ENCODE measurements at places on chromosomes 12 and 14.

DNA sequence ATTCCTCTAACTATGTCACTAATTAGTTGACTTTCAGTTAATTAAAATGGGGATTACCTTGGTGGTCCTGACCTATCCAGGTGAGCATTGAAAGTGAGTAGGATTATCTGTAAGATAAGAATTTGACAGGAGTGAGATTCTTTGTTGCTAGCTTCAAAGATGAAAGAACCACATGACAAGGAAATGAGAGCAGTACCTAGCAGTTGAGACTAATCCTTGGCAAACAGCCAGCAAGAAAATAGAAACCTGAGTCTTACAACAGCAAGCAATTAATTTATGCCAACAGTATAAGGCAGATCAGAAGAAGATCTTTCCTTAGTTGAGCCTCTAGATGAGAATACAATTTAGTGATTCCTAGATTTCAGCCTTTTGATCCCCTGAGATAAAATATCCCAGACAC, 1058.4 kb downstream of the LRFN5 start:
- no peak for DNase-seq

GRCh38 chr14:99177046-99177655, 94.8 kb downstream of the BCL11B start:
- no peak for DNase-seq

- no peak for DNase-seq
These were observed 58.6 kb downstream of the KCNA5 start for GRCh38 chr12:5102261-5102789.

- DNase-seq: no peak
These were observed 317.0 kb upstream of the TMTC1 start for GRCh38 chr12:30100741-30101140.

- DNase-seq: no peak
These were observed 49.0 kb upstream of the MSRB3 start for GRCh38 chr12:65229441-65229840.

- DNase-seq: no peak
These were observed 753.1 kb upstream of the TBX3 start for GRCh38 chr12:115437061-115437567.

GRCh38 chr14:95935228-95935822, 58.7 kb downstream of the TUNAR start:
- DNase-seq: no peak

- DNase-seq: no peak
These were observed 522.0 kb upstream of the SEL1L start for GRCh38 chr14:82055515-82056115.

GRCh38 chr14:73261075-73261474, 23.8 kb downstream of the PAPLN start:
- no peak for DNase-seq

- no peak for DNase-seq
These were observed 29.5 kb upstream of the EVL start for GRCh38 chr14:100035700-100036099.

- DNase-seq: no peak
These were observed 109.3 kb downstream of the NAV3 start for GRCh38 chr12:77940011-77940423.

DNA sequence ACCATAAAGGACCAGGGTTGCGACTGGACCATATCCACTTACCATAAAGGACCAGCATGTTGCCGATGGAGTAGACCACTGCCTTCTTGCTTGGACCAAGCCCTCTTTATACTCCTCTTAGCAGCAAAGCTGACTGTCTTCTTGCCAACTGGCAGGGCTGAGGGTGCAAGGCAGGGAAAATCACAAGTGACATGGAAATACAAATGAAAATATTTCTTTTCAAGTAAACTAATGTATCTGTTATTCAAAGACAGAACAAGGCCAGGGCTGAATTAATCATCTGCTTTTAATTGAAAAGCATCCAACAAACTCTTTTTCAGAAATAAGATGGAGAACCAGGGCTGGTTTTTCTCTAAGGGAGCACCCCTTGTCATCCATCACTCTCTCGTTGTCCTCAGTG, at the start of gene CELA1:
Gene CELA1, minus strand, starts transcription at position 99 of the 400 bp plus-strand sequence. Its CDS starts 41 bp downstream, at position 58.
- no peak for DNase-seq

GRCh38 chr14:65709576-65709975, 297.0 kb downstream of the FUT8 start:
- no peak for DNase-seq

DNA sequence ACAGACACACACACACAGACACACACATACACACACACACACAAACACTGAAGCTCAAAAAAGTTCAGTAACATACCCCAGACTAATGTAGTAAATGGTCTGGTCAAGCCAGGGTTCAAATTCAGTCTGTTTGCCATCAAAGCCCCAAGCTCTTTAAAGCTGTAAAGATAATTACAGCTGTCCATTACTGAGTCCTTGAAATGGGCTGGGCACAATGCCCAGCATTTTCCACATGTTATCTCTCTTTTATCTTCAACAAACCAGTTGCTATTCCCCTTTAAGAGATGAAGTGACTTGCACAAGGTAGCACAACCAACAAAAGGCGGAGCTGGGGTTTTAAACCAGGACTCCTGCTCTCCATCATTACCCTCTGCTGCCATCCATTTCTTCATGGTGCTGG, 7.6 kb upstream of the UNC119B start:
- DNase-seq: no peak

DNA sequence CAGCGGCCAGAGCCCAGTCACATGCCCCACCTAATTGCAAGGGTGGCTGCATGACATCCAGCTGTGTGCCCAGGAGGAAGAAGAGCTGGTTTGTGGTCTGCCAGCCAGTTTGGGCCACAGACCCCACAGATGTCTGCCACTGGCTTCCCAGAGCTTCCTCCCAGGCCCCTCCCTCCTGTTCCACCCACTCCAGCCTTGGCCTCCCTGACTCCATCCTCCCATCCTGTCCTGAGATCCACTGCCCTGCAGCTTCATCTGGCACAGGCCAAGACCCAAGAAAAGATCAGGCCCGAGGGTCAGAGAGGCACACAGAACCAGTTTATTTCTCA, 5.9 kb downstream of the NGB start:
- no peak for DNase-seq

GRCh38 chr12:18861287-18861858, 123.5 kb downstream of the CAPZA3 start:
- DNase-seq: no peak

- DNase-seq: no peak
These were observed 10.0 kb downstream of the SFSWAP start for GRCh38 chr12:131720921-131721320.

GRCh38 chr12:49507139-49507538, 31.7 kb upstream of the KCNH3 start:
- DNase-seq: no peak

DNA sequence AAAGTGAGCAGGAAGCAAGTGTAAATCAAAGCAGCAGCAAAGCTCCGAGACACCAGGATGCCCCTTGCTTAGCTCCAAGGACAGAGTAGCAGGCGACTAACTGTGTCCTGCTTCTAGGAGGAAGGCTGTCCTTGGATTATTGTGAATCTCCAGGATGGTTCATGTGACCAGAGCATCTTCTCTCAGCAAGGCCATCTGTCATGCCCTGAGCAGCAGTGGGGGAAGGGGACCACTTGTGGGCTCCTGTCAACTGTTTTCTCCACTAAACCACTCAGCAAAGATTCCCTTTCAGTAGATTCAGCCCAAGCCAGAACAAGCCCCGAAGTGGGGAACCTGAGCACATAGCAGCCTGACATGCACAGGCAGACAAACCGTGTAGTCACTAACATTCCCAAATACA, 19.4 kb downstream of the MAP3K9 start:
- DNase-seq: no peak

DNA sequence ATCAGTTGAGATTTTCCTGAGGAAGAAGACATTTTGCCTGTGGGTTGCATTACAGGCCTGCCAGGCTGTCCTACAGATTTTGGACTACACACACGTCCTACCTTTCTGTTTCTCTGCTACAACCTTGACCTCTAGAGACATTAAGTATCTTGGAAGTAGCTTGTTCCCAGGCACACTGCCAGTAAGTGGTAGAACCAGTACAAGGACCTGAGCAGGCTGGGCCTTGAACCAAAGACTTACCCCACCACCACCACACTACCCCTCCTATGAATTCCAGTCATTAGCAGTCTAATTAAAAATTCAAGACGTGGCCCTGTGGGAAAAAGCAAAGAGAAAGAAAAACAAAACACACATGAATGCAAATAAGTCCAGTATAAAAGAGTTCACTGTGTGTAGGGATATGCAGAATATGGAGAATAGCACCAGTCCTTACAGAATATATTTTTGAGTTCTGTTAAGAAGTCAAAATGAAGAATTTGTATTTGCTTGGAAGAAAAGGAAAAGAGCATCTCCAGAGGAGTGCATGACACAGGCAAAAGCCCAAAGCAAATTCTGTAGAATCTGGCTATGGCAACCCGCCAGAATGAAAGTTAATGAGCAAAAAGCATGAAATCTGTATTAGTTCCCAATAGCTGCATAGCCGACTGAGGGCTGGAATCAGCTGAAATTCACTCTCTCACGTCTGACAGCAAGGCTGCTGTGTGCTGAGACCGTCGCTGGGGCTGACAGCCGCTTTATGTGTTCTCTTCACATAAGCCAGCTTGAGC, 74.3 kb upstream of the ST8SIA1 start:
- peak; percentile 30 for DNase-seq

DNA sequence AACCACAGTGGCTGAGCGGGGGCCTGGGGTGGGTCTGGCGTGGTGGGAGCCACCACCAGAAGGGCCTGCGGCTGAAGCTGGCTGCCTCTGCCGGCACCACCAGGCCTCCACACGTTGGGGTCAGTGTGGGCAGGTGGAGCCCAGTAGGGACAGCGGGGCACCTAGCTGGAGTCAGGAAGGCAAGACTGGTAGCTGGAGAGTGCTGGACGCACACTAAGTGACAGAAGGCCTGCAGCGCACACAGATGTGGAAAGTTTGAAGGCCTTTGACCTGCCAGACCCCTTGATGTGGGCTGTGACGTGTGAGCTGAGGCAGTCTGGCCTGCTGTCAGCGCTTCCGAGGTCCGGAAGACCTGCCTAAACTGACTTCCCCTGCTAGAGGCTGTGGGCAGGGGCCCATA, 26.3 kb downstream of the RIN3 start:
- DNase-seq: no peak

DNA sequence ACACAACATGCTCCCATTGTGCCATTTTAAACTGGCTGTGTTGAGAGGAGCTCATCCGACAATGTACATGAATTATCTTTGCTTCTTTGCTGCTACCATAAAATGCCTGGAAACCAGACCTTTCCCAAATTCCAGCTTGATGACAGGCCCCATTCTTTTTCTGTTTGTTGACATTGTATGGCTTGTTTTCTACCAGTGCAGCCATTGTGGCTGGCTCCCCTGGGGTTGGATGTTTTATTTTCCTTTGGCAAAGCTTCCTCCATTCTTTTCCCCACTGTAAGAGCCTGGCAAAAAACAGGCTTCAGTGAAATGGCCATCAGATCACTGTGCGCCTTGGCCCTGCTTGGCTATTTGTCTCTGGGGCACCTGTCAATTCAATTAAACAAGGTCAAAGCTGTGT, 532.5 kb downstream of the VRK1 start:
- no peak for DNase-seq

DNA sequence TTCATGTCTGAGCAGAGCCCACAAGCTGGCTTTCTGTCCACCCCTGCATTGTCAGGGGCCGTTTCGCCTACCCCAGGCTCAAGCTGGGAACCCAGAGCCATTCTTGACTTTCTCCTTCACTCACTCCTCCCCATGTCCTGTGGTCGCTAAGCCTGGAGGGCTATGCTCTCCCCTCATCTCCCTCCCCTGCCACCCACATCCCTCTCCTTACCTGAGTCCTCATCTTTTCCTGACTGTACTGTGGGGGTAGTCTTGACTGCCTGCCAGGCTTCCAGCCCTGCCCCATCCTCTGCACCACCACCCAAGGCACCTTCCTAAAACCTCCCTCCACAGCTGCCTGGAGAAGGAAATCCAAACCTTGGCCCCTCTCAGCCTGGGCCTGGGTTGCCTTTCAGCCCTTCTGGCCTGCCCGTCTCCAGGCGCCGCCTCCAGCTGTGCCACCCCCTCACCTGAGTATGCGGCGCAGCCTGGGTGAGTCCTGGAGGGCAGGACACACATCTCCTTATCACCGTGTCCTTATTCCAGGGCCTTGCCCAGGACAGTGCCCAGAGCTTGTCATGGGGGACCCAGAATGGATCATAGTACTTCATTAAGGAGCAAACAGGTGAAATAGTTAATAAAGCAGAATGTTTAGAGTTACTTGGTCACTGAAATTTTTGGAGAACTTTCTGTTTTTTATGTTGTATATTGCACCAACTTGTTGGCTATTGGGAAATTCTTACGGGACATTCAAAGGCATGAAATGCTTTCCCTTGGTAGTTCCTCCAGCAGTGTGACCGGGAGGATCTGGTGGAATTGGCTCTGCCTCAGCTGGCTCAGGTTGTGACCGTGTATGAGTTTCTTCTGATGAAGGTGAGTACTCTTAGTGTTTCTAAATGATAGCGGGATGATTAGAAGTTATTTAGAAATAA, 14.5 kb downstream of the ZNF839 start:
- DNase-seq: no peak

DNA sequence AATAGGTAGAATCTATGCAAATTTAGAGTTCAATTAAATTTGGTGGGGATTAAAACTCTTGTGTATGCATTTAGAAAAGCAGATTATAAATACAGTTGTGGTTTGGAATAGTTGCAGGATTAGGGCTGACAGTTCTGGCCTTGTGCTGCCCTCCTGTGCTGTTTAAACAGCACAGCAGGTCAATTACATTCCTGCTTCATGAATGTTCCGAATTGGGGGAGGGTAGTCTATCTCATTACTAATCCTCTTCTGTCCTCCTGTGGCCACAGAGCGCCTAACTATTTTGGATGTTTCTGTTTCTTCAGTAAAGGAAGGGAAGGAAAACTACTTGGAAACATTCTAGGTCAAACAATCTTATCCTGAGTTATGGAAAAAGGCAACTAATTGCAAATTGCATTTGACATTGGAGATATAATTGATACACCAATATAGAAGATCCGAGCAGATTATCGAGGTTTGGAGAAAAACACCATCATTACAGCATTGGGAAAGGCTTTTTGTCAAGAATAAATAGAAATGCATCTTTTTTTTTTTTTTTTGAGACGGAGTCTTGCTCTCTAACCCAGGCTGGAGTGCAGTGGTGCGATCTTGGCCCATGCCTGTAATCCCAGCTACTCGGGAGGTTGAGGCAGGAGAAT, 8.7 kb upstream of the GPR19 start:
- DNase-seq: no peak

DNA sequence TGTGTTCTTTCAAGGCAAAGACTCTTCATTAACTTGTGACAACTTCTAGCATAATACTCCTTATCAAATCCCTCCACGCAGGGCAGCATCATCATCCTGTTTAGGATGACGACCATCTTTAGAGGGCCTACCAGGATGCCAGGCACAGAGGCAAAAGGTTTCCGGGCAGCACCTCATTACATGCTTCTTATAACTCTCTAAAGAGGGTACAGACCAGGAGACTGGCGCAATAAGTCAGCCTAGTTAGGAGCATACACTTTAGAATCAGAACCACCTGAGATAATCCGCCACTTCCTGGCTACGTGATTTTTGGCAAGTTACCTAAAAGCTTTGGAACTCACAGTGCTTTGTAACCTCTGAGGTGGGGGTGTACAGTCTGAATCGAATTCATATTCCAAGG, 136.0 kb upstream of the NOS1 start:
- DNase-seq: no peak

GRCh38 chr12:129312048-129312447, 458.8 kb downstream of the GLT1D1 start:
- DNase-seq: no peak

Measured in effector memory CD8-positive, alpha-beta T cell (primary cell).